ENCODE measurements at places on chromosomes 1 and 21.

DNA sequence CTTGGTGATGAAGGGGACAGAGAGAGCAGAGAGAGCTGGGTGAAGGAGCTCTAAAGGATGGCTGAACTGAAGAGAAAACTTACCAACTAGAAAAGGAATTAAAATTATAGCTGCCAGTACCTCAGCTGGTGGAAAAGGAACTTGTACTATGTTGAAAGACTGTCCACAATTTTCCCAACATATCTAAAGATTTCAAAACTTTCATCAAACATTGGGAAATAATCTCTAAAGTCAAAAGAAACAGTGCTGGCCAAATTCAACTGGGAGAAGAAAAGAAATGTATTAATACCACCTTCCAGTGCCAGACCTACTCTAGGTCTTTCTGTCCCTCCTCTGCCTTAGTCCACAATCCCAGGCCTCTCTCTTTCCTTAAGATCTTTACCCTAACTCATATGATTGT lies 6.1 kb downstream of the SMG5 start:
- no peak for DNase-seq

DNA sequence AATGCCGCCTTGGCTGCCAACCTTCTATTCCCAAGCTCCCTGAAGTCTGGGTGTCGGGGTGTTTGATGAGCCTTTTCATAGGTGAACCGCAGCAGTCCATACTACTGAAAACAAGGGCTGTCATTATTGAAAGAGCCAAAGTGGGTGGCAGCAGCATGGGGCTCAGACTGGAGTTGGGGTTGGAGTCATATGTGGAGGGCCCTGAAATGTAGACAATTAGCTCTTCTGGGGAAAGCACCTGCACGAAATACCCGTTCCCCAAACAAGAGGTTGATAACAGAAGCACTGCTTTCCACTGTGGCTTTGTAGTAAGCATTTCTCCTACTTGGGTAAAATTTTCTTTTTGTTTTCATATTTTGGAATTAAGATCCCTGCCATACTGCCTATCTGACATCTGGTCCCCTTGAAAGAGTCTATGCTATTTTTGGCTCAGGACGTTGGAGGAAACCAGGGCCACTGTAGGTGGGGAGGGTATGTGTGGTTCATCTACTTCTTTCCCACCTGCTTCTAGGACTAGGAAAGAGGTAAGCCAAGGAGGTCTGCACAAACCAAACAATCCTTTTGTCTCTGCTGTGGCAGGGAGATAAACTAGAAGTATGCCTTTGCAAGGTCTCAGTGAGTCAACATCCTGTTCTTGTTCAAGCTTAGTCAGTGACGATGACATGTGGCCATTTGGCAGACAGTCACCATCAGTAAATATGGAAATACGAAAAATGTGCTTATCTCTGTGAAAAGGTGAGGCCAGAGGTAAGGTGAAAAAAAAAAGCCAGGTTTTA lies 197.0 kb upstream of the UBE2U start:
- DNase-seq: no peak

DNA sequence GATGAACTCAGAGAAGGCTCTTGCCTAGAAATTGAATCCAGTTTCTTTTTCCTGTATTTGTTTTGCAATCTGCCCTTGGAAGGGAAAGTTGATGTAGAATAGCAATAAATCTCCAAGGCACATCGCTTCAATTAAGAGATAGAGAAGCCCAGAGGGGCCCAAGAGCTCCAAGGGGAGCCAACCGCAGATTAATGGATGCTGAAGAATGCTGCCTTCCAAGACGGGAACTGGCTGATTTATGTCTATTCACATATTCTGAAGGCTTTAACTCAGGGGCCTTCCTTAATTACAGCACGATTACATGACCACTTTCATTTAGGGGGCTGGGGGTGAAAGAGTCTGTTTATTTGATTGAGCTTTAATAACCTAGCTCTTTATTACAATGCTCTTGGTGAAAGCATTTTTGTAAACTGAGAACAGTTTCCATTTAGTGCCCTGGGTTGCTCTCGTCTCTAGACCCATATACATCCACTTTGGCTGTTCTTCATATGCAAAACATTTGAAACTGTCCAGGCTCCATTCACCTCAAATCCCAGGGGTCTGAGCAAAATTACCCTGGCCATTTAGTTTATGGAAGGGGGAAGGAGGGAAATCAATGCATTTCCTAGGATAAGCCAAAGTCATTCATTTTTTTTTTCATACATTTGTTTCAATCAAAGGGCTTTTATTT lies 87.4 kb upstream of the CLDN14 start:
- DNase-seq: no peak

GRCh38 chr1:183360473-183360872 lies 57.7 kb downstream of the NMNAT2 start:
- DNase-seq: no peak

- peak; percentile 82 for DNase-seq
Measured at GRCh38 chr1:156146020-156146768, 7.2 kb upstream of the SEMA4A start.

- DNase-seq: no peak
Measured at GRCh38 chr1:199616947-199617346, 410.6 kb upstream of the NR5A2 start.

DNA sequence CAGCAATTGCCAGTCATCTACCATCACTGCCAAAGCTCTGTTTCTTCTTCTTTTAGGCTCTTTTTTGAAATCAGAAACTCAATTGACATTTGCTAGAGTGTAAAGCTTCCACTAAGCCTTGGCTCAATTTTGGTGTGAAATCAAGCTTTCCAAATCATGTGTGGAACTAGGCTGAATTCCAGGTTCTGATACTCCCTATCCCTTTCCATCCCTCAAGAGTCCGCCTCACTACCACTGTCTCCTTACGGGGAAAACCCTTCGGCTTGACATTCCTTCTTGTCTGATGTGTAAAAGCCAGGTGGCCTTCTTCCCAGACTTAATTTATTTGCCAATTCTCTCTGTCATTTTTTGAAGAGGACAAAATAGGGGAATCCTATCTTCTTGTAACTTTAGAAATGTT lies 47.2 kb upstream of the PRMT6 start:
- no peak for DNase-seq

GRCh38 chr1:25890239-25891034 lies 14.9 kb upstream of the PAQR7 start:
- no peak for DNase-seq

GRCh38 chr1:44040846-44041245 lies 9.6 kb upstream of the SLC6A9 start:
- DNase-seq: no peak

DNA sequence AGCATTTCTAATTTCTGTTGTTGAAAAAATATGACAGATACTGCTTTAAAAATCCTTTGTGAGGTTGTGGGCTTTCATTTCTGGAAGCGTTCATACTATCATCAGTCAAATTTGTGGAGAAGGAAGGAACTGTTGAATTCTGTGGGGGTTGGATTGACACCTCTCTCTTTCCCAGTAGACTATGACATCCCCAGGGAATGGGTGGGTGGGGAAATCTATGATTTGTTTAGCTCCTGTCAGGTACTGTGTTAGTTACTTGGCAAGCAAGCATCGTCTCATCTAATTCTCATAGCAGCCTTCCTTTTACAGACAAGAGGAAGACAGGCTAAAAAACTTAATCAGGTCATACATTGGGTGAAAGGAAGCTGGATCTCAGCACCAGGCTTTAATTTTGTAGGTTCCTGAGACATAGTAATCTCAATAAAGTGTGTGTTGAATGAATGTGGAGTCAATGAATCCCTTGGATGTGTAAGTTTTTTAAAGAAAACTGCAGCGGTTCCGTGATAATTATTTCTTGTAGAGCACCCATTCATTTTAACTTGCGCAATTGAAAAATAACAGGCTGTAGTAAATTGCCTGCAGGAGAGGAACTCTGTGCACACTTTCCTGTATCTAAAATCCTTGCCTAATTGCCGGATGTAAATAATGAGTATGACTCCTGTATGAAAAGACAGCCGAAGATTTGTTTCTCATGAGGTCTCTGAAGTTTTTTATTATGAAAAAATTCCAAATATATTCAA lies 60.6 kb downstream of the MYOM3 start:
- no peak for DNase-seq

DNA sequence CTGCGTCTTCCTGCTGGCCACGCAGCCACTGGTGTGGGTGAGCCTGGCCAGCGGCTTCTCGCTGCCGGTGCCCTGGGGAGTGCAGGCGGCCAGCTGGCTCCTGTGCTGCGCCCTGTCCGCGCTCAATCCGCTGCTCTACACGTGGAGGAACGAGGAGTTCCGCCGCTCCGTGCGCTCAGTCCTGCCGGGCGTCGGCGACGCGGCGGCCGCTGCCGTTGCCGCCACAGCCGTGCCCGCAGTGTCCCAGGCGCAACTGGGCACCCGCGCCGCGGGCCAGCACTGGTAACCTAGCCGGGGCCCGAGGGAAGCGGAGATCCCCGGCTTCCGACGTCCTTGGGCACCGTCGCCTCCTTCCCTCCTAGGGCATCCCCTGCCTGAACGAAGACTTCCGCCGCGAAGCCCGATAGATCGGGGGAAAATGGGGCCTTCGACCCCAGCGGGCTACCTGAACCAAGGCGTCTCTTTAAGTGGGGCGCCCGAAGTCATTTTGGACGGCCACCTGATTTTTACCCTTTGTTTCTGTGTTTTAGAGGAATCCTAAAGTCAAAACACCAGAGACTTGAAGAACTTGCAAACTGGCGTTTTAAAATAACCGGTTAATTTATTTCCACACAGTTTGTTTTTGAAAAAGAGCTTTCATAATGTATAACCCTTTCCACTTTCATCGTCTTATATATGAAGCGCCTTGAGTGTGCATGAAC lies 2.0 kb downstream of the GPR88 start:
- no peak for DNase-seq

DNA sequence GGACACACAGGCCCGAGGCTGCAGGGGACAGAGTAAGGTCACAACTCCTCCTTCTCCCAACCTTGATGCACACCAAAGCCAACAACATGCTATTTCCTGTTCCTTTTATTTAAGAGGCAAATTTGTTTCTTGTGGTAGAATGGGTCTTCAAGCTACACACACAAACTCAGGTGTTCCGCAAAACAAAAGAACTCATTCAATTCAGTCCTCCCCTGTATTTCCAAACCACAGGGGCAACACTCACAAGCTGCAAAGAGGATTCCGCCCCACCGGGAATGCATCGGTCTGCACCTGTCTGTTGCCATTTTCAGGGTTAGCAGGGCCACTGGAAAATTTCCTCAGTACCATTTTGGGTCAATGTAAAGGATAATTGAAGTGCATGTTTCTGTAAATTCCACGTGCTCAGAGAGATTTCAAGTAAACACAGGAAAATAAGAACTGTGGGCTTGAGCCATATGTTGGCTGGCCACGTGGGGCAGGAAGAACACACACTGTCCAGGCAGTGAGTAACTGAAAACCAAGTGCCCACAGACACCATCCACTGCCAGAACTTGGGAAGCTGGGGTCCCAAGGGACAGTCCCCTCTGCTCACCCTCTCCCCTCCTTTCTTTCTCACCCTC lies 145.2 kb upstream of the ERG start:
- DNase-seq: no peak

DNA sequence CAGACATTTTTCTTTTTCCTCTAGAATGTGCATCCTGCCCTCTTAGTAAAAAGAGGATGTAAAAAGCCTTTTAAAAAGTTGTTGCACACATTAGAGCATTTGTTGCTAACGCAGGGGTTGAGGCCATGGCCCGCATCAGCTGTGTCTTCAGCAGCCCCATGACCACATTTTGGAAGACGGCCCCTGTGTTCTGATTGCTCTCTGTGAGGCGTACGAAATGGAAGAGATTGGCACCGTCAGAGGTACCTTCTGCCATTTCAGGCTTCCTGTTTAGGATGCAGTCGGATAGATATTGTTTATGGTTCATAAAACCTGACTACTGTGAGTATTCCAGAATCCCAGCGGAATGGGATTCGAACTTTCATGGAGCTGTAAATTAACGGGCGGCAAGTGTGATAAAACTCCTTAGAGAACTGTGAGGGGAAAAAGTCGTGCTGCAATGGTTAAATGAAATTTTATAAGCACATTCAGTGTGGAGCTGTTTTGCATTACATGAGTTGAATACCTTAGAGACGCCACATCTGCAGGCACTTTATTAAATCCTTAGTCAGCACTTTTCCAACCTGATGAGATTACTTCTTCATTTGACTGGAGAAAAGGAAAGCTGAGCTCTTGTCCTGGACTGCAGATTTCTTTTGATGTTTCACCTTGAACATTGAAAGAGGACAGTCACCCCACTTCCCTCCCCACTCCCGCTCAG lies 273.9 kb downstream of the TM2D1 start:
- DNase-seq: no peak

DNA sequence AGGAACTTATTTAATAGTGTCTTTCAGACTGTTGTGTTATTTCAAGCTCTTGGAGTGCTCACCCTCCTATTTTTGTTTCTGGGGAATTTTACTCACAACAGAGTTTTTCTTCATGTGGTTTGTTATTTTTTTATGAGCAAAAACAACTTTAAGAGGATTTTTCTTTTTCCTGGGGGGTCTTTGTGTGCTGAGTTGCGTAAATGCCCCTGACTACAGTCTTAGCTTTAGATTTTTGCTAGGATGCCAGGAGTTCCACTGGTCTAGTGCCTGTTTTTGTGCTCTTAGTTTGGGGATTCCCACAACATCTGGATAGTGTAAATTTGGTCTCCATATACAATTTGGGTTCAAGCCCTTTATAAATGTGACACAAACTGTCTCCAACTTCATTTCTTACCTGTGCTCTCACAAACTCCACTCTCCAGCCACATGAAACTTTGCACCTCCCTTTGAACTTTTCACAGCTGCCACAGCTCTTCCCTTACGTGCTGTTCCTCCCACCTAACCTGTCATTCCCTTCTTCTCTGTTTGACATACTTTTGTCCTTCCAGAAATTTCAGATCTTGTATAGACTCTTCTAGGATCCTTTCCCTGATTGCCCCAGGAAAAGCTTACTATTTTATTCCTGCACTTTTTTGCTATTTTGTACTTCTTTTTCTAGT lies 180.2 kb downstream of the CRB1 start:
- no peak for DNase-seq

DNA sequence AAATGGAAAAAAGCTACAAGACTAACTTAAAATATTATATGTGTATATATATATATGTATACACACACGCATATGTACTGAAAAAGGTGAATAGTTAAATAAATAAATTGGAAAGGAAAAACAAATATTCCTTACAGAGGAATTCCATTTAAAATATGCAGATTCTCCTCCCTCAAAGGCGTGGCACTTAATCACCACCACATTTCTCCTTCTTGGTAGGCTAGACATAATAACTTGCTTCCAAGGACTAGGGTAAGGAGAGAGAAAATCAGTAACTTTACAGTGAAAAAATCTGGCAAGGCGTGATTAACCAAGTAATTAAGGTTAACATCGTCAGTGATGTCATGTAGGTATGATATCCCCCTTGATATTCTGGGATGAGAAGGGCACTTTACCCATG lies 84.0 kb upstream of the USP25 start:
- no peak for DNase-seq

All from CD4-positive, alpha-beta T cell treated with Interleukin-10 for 1 hour (primary cell).